ENCODE measurements at places on chromosomes 11 and 22.

DNA sequence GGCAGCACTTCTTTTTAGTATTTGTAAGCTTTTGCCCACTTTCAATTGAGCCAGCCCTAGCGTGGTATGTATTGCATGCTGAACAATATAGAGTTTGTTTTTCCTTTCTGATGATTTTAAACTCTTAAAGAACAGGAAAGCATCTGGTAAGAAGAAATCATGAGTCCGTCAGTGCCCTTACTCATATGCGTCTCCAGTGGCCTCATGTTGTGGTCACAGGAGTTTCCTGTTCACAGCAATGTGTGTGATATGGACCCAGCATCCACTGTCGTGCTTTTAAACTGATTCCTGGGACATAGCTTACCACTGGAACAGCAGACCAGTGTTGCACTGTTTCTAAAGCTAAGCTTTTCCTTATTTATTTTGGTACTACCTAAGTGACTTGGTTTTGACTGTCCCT is 40.1 kb downstream of the BID start:
- DNase-seq: no peak

DNA sequence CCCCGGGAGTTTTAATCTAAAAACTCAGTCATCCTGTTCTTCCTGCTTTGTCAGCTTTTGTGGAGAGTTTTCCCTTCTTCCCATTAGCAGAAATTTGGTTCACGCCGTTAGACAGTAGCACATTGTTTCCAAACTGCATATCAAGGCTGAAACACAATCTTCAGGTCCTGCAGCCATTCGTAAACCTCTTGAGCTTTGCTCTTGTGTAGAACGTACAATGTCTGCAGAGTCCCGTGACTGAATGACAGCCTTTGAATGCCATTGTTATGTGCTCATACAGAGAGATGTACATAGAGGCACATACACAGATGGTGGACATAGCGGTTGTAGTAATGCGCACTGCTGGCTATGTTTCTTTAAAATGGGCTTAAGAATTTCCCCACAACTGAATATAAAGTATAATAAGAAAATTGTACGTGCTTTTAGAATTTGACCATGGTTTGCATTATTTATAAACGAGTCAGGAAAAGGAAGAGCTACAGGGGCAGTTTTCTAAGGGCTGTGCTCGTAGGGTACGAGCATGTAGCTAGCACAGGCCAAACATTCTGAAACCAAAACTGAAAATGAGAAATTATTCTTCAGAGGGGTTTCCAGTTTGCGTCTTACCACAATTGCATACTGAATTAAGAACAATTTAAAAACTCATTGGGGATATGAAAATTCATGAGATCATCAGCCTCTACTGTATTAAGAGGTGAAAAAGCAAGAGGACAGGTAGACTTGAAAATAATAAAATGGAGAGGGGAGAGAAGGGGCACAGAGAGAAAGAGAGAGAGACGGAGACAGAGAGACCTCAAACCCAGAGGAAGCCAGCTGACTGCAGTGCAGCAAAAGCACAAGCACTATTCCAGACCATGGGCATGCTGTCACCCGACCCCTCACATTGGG is 310.1 kb downstream of the CADM1 start:
- no peak for DNase-seq

DNA sequence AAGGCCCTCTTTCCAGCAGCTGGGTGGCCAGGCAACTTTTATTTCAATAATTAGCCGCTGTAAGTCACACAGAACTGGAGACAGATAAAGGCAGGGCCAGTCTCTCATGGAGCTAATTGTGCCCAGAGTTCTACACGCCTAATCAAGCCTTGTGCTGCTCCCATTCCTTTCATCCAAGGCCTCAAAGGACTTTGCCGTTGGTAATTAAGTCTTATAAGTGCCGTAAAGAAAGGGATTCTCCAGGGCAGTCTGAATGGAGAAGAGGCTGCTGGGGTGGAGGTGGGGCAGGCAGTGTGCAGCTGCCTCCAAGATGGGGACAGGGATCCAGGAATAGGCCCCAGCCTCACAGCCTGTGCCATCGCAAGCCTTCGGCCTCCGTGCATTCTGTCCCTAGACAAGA is 357.9 kb downstream of the TENM4 start:
- DNase-seq: no peak

DNA sequence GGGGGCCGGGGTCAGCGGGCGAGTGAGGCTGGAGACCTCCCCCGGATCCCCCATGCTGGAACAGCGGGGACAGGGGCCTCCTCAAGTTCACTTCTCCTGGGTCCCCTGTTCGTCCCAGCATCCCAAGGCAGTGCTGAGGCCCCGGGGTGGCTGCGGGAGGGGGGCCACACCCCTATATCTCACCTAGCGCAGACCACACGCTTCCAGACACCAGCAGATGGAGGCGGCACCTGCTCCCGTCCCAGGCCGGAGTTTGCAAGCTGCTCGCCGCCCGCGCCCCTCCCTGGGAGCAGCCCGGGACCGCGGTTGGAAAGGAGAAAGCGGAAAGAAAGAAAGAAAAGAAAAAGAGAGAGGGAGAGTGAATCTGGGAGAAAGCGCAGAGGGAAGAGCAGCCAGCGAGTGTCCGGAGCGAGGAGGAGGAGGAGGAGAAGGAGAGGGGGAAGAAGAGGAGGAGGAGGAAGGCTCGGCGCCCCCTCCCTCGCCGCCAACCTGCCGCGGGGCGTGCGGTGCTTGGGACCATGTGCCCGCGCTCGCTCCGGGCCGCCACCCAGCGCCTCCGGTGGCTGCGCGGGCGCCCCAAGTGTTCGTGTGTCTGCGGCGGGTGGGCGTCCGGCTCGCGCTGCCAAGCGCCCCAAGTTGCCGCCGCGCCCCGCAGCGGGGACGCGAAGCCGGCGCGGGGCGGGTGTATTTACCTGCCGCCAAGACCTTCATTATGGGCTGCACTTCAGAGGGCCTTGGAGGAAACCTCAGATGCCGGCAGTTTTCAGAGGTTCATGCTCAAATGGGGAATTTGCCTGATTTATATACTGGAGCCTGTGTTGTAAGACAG is at the start of gene LIF:
Gene LIF, minus strand, starts transcription at position 775 of the 829 bp plus-strand sequence. Its CDS starts 64 bp downstream, at position 711.
- DNase-seq: no peak

DNA sequence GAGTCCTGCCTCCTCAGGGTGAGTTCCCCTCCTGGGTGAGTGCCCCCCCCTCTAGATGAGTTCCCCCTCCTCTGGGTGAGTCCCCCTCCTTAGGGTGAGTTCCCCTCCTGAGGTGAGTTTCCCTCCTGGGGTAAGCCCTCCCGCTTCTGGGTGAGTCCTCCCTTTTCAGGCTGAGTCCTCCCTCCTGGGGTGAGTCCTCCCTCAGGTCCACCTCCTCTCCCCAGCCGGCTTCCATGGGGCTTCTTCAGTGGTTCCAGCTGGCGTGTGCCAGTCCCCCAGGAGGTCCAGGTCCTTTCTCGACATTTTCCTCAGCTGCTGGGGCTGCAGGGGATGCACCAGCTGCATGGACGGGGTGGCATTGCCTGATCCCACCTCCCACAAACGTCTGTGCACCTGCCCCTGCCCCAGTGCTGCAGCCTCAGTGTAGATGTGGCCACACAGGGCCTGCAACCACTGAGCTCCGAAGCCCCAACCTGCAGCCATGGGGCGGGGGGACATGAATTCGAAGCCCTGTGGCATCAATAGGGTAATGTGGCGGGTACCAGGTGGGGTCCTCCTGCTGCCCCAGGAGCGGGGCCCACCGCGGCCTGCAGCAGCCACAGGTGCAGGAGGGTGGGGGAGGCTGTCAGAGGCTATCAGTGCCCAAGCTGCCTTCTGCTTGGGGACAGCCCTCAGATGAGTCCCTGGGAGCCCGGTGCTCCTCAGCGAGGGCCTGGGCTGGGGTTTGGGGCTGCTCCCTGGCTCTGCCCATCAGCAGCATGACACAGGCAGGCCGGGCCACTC is 101.3 kb upstream of the FGF3 start:
- DNase-seq: no peak

- no peak for DNase-seq
Observed at GRCh38 chr22:26707090-26707489, 49.7 kb downstream of the MIAT start.

GRCh38 chr11:61516675-61517572 is 8.4 kb downstream of the LRRC10B start:
- DNase-seq: peak; percentile 54

DNA sequence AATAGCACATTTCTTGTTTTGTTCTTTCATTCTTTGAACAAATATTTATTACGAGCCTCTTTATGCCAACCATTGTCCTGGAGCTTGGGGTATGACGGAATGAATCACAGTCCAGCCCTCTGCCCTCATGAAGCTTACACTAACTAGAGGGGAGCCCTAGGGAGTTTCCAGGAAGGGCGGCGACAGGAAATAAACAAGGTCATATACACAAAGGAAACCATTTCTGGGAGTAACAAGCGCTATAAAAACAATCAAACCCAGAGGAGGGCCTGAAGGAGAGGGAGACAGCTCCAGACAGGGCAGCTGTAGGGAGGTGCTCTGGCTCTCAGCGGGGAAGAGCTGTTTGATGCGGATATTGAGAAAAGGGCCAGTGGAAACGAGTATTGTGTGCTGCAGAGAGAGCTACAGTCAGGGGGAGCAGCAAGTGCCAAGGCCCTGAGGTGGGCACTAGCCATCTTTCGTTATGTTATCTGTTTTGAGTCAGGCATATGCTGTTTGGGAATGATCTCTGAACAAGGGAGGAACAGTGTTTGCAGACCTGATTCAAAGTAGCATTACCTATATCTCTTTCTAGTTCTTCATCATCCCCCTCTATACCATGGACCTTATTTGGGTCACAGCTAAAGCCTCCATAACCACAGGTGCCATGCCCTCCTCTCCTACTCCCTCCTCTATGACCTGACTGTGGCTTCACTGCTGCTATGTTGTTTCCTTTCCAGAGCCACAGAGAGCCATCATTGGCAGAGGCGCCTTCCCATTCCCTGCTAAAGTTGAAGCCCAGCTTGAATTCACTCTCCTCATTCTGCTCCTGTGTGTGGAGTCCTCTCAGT is 15.3 kb upstream of the ZBTB16 start:
- DNase-seq: no peak

DNA sequence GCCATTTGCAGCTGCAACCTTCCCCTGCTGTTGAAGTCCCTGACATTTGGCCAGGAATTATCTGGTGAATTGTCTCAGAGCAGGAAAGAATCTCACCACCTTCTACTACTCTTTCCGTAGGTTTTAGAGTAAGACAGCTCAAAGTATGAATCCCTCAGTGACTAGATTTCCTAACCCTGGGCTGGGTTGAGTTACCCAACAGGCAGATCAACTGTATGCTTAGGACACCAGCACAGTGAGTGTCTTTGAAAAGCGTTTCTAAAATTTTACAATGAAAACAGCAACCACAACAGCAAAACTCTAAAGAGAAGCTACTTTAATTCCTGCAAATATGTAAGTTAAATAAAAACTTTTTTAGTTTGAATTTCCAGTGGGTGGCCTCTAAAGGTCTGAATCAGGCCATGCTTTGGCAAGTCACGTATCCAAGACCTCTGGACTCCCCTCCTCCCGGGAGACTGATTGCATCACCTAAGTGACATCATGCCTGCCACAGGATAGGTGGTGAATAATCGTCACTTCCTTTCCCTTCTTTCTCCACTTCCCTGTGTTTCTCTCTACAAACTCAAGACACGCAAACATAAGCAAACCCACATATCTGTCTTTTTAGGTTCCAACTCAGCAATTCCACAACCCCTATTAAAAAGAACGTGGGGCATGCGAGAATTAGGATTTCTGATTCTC is 7.8 kb downstream of the OR8B12 start:
- DNase-seq: no peak

DNA sequence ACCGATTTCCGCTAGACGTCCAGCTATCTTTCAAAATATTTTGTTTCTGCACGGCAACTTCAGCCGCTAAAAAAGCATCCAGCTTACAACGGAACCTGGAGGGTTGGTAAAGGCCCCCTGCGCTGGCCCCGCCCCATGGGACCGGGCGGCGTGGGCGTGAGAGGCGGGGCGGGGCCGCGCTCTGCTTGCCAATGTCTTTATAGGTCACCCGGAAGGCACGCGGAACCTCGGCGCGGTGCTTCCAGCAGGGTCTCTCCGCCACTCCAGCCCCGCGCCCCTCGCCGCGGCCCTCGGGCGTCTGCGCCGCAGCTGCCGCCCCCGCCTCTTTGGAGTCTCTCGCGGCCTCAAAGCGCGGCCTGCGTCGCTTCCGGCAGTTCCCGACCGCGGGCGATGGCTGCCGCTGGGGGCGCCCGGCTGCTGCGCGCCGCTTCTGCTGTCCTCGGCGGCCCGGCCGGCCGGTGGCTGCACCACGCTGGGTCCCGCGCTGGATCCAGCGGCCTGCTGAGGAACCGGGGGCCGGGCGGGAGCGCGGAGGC is at the start of gene FDX1:
Gene FDX1, plus strand, starts transcription at position 218 of the 536 bp plus-strand sequence. Its CDS starts 173 bp downstream, at position 391.
- DNase-seq: peak; percentile 92

- DNase-seq: no peak
Observed at GRCh38 chr11:70506658-70506970, 108.3 kb downstream of the CTTN start.

GRCh38 chr22:46985507-46985882 is 223.0 kb downstream of the TBC1D22A start:
- DNase-seq: no peak

DNA sequence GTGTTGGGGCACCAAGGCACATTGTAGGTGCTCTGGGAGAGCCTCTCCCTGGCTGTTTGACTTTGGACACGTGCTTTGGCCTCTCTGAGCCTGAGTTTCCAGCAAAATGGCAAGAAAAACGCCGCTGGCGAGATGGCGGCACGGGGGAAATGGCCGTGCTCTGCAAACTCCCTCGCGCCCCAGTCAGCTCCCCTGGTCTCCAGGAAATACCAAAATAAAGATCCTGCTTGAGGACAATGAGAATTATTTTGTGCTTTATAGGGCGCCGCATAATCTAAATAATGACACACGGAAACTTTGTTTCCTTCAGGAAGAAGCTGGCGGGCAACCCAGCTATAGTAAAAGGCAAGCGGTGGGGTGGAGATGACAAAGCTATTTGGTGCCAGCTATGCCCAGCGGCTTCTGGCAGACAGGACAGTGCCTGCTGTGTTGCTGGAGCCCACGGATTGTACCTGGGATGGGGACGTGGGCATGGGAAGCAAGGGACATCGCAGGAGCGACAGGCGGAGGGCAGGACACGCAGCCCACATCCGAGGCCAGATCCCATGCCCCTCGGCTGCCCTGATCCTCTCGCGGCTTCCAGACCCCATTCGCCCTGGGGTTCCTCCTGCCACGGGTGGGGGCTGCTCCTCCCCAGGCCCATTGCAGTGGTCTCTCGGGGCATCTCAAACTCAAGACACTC is 26.3 kb upstream of the RFPL3 start:
- DNase-seq: no peak

GRCh38 chr22:47102081-47102480 is 339.6 kb downstream of the TBC1D22A start:
- DNase-seq: no peak

GRCh38 chr11:58928107-58928499 is 11.2 kb upstream of the GLYATL1 start:
- DNase-seq: no peak

GRCh38 chr11:17459236-17459896 is 17.3 kb downstream of the ABCC8 start:
- no peak for DNase-seq

Measured in GM06990 (cell line).